ENCODE measurements at places on chromosomes 1 and 21. TPM values are rescaled to one million over a fixed set of nuclear protein-coding genes. Genes with fewer than 3 reads are reported as not detected.

DNA sequence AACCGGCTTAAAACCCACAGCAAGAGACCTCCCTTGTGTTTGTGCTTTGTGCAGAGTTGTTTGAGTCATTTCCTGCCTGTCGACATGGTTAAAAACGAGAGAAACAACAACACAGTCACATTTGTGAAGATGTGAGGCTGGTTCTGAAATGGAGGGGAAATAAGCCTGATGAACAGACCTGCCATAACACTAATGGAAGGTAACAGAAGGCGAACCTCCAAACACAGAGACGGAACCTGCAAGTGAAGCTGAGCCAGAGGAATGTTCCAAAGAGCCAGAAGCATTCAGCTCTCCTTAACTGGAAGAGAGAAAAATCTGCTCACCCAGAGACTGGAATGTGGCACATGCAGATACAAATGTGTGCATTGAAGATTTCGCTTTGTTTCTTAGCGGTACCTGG, 53.2 kb upstream of the RAVER2 start:
- no peak for DNase-seq

The ABCA4 gene
- 1.0 TPM for total RNA-seq

DNA sequence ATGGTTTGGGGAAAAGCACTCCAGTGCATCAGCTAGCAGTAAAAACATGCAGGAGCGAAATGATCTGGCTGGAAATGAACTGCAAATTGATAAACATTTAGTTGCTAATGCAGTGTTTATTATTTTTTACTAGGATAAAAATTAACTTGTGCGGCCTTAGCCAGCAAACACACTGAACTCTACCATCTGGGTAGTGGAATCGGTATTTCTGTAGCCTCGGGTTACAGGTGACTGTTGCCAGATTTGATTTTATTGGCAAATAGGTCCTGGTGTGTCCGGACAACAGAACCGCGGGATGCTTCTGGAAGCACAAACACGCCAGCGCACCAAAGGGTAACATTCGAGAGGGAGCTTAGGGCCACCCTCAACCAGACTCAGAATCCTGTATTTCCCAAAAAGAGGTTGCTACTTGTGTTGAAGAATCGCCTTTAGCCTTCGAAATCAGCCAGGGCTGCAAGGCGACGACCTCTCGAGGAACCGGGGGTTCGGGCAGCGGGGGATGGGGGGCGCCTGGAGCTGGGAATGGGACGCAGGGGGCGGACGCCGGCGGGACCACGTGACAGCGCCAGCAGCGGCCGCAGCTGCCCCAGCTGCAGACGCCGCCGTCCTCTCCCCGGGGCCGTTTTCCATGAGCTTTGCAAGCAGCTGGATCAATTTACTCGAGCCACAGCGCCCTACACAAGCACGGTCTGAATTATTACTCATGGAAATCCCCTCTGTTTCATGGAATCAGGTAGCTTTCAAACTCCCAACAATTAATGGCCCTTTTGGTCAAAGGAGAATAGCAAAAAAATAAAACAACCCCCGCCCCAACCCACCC, 158.8 kb downstream of the TOMM20 start:
- DNase-seq: peak; percentile 88

- peak; percentile 97 for DNase-seq
These were observed at the start of gene CGN for GRCh38 chr1:151510957-151511635. Gene CGN, plus strand, starts transcription at chr1:151511387. Its CDS starts 7,133 bp downstream, at chr1:151518520.

The AGT gene
- total RNA-seq: 505 TPM

- no peak for DNase-seq
These were observed 64.4 kb downstream of the UMODL1 start for GRCh38 chr21:42135386-42136052.

The OR2M7 gene
- not detected for total RNA-seq

The TNFRSF8 gene
- not detected for total RNA-seq

DNA sequence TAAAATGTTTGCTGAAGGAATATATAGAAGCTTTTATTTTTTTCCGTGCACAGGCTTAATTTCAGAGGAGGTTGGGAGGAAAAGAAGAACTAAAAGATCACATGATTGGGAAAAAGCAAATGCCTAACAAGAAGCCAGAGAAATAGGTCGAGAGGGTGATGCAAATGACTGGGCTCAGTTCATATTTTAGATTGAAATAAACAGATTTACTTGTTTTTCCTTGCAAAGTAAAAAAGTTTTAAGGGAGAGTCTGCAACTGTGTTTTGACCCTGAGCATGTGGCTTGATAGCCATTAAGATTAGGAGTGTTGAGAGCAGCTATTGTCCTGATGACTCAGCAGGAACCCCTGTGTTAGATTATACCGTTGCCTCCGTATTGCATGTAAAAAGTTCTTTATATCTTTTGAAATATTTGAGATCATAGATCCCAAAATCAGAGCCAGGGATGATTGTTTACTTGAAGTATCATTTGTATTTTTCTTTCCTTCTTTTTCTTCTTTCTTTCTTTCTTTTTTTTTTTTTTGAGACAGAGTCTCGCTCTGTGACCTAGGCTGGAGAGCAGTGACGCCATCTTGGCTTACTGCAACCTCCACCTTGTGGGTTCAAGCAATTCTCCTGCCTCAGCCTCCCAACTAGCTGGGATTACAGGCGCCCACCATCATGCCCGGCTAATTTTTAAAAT, 20.2 kb downstream of the CLIC4 start:
- no peak for DNase-seq

GRCh38 chr1:227944090-227944930, 3.4 kb downstream of the WNT9A start:
- peak; percentile 54 for DNase-seq

DNA sequence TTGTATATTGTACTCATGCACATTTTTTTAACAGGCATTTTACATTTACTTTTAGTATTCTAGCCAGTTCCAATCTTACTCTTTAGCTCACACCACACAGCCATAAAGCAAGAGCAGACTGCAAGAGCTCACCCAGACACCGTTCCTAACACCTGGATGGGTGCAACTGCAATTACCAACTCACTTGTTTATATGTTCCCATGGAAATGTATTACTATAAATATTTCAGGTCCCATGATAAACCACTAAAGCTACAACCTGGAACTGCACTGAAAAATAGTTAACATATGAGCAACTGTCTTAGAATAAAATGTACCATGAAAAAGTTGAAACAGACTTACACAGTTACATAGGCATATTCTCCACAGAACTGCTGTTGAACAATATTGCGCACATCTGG, 30.8 kb downstream of the USP48 start:
- no peak for DNase-seq

GRCh38 chr1:174988539-174988938, 11.2 kb upstream of the CACYBP start:
- no peak for DNase-seq

DNA sequence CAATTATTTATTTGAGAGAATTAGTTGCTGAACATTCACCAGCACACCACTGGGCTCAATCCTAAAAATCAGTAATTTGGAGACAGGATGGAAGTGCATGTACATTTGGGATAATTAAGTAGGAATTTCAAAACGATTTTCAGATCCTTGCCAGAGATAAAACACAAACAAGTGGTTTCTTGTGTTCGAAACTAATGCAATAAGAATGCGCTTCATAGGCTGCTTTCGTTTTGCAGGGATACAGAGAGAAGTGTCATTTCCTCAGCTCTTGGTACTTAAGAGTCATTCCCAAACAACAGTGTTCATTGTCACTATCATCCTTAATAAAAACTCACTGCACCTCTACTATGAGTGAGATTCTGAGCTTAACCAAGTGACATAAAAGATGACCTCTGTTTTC, 20.6 kb upstream of the USP24 start:
- DNase-seq: no peak

GRCh38 chr1:4178501-4179113, 278.5 kb upstream of the C1orf174 start:
- no peak for DNase-seq

The KRTAP19-1 gene
- not detected for total RNA-seq

GRCh38 chr1:170732252-170732588, 68.3 kb downstream of the PRRX1 start:
- no peak for DNase-seq

The CSDE1 gene
- total RNA-seq: 800 TPM

DNA sequence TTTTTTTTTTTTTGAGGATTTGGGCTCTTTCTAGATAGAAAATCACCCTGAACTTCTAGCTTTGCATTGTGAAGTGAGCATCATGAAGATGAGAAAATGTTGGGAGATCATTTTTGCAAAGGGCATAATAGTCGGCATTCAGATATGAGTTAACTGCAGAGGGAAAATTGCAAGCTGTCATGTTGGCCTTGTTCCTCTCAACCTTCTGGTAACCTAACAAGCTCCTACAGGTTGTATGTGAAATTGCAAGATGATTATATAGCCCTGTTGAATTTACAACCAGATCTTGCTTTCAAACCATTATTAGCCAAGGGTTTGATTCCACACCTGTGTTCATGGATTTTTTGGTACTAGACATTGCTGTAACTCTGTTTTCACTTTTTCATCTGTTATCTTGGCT, 2.2 kb downstream of the ELOA start:
- DNase-seq: peak; percentile 40

- DNase-seq: no peak
These were observed 926 bp upstream of the DFFA start for GRCh38 chr1:10473145-10473765.

DNA sequence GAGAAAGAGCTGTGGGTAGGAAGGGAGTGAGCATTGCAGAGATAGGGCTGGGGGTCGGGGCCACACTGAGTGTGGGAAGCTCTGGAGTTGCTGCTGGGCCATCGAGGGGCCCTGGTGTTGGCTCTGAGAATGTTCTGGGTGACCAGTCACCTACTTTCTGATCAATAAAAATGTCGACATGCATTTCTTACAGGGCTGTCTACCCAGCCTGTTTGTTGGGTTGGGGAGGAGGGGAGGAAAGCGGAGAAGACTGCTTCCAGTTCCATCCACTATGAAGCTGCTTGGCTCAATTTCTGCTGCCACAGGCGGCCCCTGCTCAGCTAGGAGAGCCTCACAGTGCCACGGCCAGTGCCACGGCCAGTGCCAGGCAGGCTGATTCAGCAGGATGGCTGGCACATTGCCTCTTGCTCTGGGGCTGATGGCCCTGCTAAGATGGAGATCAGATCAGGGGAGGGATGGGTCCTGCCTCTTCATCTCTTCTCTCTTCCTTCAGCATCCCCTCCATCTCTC, 3.0 kb upstream of the PADI3 start:
- DNase-seq: no peak

The STUM gene
- total RNA-seq: 0.16 TPM

The F13B gene
- 11.3 TPM for total RNA-seq

GRCh38 chr1:87715471-87715870, 386.8 kb downstream of the LMO4 start:
- DNase-seq: no peak

The DENND1B gene
- 17.9 TPM for total RNA-seq

DNA sequence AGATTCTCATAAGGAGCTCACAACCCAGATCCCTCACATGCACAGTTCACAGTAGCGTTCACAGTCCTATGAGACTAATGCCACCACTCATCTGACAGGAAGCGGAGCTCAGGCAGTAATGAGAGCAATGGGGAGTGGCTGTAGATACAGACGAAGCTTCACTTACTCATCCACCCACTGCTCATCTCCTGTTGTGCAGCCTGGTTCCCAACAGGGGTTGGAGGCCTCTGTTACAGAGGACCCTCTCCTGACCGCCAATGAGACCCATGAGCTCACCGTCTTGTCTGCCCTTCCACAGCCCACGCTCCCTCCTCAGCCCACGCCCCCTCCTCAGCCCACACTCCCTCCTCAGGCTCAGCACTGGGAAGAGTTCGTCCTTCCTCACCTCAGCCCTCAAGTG, 39.6 kb downstream of the RSPH1 start:
- no peak for DNase-seq

DNA sequence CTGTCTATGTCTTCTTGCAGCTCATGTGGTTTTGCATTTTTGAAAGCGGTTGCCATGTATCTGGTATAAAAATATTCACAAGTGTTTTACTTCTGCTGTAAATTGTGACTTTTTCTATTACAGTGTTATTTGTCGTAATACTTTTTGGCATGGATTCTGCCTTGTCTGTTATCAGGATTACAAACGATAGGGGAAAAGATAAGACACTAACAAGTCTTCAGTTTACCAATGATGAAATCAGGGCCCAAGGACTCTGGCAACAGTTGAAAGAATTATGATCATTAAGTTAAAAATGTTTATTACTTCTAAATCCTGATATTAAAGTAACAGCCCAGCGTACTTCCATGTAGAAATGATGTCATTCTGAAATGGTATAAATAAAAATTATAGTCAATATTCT, 298.8 kb downstream of the KIF26B start:
- no peak for DNase-seq

The SARS1 gene
- total RNA-seq: 180 TPM

DNA sequence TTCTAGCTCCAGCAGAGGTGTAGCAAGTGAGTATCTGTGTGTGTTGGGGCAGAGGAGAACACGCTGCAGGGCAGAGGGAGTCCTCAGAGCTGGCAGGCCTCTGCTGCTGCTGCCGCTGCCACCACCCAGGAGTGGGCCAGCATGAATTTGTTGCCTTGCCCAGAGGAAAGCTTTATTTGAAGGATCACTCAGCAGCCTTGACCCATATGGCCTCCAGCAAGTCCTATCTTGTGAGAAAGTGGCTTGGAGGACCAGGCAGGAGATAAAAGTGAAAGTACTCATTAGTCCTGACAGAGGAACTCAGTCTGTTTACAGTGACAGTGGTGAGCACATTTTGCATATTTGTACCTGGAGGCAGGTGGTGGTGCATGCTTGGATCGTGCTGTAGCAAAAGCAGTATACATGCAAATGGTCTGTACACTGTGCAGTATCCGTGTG, 3.1 kb downstream of the TRAF5 start:
- no peak for DNase-seq

GRCh38 chr21:41128981-41129380, 39.0 kb upstream of the BACE2 start:
- DNase-seq: no peak

The NBPF4 gene
- not detected for total RNA-seq

DNA sequence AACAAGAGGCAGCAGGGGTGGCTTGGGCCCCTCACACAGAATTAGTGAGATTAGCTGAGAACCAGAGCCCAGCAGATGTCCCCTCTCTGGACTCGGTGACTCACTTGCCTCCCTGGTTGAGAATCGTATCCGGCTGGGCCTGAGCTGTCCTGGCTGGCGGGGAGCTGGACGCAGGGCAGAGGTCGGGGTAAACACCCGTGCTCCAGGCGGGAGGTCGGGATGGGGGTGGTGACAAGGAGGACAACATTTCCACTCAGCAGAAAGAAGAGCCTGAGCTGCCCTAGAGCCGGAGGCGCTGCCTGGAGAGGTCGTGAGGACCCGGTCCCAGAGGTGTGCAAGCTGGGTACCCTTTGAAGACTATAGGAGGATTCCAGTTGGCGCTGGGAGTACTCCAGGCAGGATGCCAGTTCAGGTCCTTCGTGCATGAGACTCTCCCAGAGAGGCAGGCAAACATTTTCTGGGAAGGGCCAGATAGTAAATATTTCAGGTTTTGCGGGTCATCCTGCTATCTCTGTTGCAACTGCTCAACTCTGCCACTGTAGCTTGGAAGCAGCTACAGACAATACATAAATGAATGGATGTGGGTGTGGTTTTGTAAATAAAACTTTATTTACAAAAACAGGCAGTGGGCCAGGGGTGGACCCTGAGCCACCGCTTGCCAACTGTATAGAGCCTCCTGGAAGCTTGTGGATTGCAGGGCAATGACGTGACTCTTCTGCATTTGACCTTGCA, 116.8 kb upstream of the WNT4 start:
- DNase-seq: peak; percentile 70

Measured in hepatocyte (in vitro differentiated cells).